A549 treated with GW870086 at 1 μM for 4 hours (cell line): ENCODE measurements at places on chromosomes 1 and 21. TPM values are rescaled to one million over a fixed set of nuclear protein-coding genes. Genes with fewer than 3 reads are reported as not detected.

The HSD3B2 gene
- not detected in 5 replicates for total RNA-seq

The TSSK3 gene
- 0.14 TPM in 1 of 5 replicates, not detected in the others for total RNA-seq

The NBPF4 gene
- total RNA-seq, result 0.05 to 0.14 TPM (median 0.14 TPM) in 3 of 5 replicates, not detected in the others

The CHI3L2 gene
- total RNA-seq, result 0.42 to 0.79 TPM (median 0.54 TPM) in 4 of 5 replicates, not detected in the other

The COL16A1 gene
- total RNA-seq, result 4.9 to 5.9 TPM (median 5.2 TPM) in 5 replicates

The SLAMF9 gene
- total RNA-seq, result 0.25 to 1.3 TPM (median 0.82 TPM) in 5 replicates

The VPS26C gene
- 26.9 to 31.7 TPM (median 29.8 TPM) in 5 replicates for total RNA-seq

The CA6 gene
- not detected in 5 replicates for total RNA-seq
